ENCODE measurements at places on chromosomes 1 and 21.

DNA sequence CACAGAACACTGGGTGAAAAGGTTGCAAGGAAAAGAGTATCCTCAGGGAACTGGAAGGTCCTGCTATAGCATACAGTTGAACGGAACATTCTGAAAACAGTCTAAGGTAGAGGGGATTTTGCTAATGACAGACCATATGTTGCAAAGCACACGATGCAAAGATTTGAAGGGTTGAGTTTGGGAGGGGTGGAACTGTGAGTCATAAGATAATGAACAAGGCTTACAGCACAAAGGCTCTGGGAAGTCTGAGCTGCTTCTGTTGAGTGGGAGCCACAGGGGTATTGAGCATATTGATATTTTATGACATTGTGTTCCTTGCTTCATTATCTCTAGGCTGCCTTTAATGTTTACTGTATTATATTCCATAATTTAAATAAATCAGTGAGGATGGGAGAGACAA is 104.9 kb downstream of the PLPPR4 start:
- DNase-seq, result no peak

DNA sequence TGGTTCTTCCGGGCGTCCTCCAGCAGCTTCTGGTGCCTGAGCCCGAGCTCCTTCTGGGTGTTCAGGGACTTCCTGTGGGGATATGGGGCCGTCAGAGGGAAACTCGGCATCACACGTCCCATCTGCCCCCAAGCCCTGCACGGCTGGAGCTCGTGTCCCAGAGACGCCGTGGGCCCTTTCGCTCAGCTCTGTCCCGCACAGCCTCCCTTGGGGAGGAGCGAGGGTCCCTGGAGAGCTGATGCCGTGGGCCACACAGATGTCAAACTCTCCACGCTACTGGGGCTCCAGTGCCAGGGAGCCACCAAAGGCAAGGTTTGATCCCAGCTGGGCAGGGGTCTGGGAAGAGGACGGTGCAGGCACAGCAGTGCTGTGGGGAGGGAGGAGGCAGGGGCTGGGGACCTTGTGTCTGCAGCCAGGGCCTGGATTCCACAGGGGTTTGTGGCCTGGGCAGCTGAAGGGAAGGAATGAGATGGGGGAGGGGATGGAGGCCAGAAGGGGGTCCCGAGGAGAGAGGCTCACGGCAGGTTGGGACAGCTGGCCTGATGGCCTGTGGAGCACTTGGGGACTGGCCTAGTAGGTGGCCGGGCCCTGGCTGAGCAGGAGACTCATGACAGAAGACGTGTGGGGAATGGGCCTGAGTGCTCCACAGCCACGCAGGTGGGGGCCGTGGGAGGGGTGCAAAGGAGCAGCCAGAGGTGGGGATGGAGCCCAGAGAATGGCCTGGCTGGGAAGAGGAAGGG is 30.4 kb downstream of the CFAP74 start:
- DNase-seq, result no peak

DNA sequence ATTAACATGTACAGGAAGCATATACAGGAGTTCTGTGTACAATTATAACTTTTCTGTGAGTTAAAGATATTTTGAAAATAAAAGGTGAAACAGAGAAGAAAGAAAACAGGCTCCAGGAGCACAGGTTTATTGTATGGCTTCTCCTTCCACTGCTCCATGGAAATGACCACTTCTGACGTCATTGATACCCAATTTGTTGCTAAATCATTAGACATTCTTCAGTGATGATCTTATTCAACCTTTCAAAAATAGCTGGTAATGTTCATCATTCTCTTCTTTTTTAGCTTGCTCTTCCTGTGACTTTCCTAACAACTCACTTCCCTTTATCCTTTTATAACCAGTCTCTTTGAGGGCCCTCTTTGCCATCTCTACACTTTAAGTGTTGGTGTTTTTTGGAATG is 77.8 kb downstream of the KCNK2 start:
- DNase-seq, result no peak

DNA sequence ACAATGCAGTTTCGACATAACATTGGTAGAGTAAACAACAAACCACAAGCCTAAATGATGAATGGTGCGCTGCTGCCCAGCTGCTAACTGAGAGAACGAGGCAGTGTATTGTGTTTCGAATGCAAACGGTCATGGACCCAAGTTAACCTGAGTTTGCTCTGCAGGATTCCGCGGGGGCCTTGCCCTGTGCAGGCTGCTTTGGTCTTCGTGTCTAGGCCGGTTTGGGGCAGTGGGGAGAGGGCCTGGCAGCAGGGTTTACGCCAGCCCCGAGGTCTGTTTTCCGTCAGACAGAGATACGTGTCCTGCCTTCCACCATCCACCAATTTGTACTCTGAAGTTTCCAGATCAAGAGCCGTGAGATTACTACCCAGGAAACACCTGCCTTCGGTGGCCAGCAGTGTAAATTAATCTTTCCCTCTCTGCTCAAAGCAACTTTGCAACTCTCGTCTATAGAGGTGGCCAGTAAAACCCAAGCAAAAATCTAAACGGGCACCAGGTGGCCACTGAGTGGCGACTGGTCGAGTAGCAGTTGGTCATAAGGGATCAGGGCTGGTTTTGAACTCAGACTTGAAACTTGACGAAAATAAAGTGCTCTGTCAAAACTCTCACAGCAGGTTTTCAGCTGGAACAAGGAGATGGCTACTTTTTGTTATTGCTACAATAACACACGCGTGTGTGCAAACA is 6.3 kb upstream of the PRDM15 start:
- no peak for DNase-seq

DNA sequence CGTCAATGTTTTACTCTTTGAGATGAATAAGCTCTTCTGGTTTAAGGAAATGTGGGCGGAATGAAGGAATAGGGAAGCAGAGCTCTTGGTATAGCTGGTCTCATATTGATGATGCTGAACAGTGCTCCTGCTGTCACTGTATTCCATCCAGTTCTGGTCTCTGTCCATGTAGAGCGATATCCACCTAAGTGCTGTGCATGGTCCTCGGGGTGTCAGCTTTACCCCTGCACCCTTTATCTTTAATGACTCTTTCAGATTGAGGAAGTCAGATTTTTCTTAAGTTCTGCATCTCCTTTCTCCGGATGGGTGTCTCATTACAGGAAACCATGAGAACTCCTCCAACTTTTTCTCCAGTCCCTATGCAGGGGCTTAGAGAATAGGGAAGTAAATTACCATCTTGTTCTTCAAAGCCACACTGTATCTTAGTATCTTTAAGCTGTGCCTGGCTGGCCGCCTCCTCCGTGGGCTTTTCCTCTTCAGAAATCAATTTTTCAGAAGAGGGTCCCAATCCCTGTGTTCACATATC is 52.9 kb downstream of the PDE4B start:
- no peak for DNase-seq

All from NCI-H187 treated with DMSO at 0.1 percent for 48 hours (cell line).